ENCODE measurements at places on chromosomes 2 and 18. TPM values are rescaled to one million over a fixed set of nuclear protein-coding genes. Genes with fewer than 3 reads are reported as not detected.

Gene CD207
- total RNA-seq = not detected

Gene RNF152
- 1.9 TPM for total RNA-seq

Gene CASP8
- 16.8 TPM for total RNA-seq

Gene POU3F3
- under 0.01 TPM for total RNA-seq

Gene HOXD8
- not detected for total RNA-seq

Gene ADAM23
- 5.5 TPM for total RNA-seq

Gene POTEJ
- total RNA-seq = not detected

Gene UBE2E3
- 118 TPM for total RNA-seq

Gene RBM44
- under 0.01 TPM for total RNA-seq

Gene CAPN14
- total RNA-seq = under 0.01 TPM

Gene MREG
- 2.0 TPM for total RNA-seq

Gene NFE2L2
- 38.5 TPM for total RNA-seq

Gene LAMA1
- total RNA-seq = 6.2 TPM

Gene MYO5B
- 0.17 TPM for total RNA-seq

Gene MATN3
- 3.9 TPM for total RNA-seq

Gene CIB4
- not detected for total RNA-seq

Gene SP3
- total RNA-seq = 75.0 TPM

Gene VWA3B
- total RNA-seq = not detected

Gene TMEFF2
- total RNA-seq = 19.3 TPM

Gene PIEZO2
- total RNA-seq = 1.3 TPM

Gene DNPEP
- total RNA-seq = 42.2 TPM

Gene TTN
- total RNA-seq = under 0.01 TPM

Gene GPR155
- 0.74 TPM for total RNA-seq

Gene RPL31
- 885 TPM for total RNA-seq

Gene GPR35
- 0.15 TPM for total RNA-seq

Gene CTNNA2
- not detected for total RNA-seq

Gene FAM161A
- total RNA-seq = 3.4 TPM

Gene THUMPD2
- 4.2 TPM for total RNA-seq

Gene CCDC138
- 3.9 TPM for total RNA-seq

Gene RPRM
- total RNA-seq = not detected

Gene FAM228A
- 1.5 TPM for total RNA-seq

Gene CDH20
- under 0.01 TPM for total RNA-seq

Gene BMP10
- total RNA-seq = not detected

Gene DSC2
- not detected for total RNA-seq
